Esophagus squamous epithelium (tissue), 5 donors: ENCODE measurements at places on chromosomes 16 and 17.

- no peak for DNase-seq
Observed at GRCh38 chr17:71229070-71229469, 891.8 kb upstream of the SOX9 start.

DNA sequence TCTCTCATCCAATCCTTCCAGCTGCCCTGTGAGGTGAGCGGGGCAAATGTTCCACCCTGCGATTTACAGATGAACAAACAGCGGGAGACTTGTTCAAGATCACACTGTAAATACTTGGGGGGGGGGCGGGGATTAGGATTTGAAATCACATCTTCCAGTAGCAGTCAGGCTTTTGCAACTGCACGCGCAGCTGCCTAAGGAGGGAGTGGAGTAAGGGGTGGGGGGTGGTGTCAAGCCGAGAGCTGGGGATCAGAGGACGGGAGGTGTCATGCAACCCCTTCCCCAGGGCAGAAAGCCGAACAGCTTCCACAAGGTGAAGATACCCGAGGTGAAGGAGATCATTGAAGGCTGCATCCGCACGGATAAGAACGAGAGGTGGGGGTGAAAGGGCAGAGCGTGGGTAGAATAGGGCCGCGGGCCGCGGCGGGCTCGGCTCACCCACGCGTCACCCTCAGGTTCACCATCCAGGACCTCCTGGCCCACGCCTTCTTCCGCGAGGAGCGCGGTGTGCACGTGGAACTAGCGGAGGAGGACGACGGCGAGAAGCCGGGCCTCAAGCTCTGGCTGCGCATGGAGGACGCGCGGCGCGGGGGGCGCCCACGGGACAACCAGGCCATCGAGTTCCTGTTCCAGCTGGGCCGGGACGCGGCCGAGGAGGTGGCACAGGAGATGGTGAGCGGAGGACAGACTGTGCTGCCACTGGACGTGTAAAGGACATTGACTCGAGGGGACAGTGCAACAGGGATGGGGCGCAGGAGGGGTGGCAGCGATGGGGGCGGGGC, 4.6 kb downstream of the WNK4 start:
- DNase-seq: no peak

DNA sequence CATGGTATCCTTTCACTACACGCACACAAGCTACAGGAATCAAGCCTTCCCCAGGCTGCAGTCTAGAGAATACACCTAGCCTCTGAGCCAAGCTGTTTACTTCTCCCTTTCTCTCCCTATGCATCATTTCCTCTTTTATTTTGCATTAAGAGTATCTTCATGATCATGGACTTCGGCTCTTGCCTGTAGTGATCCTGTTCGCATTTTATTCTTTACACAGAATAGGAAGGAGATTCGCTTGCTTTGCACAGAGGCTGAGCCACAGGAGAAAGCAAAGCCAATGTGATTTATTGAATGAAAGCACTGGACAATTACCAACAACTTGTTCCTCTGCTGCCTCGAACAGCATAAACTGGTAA, 172.7 kb downstream of the ANKFN1 start:
- DNase-seq: no peak

- DNase-seq: no peak
Observed at GRCh38 chr16:29814592-29814991, 1.4 kb upstream of the PAGR1 start.

DNA sequence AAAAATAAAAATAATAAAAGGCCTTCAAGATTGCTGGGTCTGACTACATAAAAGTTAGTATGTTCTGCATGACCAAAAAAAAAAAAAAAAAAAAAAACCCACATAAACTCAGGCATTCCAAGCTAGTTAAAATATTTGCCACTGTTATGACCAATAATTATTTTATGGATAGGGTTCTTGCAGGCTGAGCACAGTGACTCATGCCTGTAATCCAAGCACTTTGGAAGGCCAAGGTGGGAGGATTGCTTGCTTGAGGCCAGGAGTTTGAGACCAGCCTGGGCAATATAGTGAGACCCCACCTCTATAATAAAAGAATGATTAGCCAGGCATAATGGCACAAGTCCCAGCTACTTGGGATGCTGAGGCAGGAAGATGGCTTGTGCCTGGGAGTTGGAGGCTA, 8.1 kb downstream of the SCNN1B start:
- DNase-seq: no peak

GRCh38 chr17:82938873-82939620, 99.2 kb upstream of the ZNF750 start:
- DNase-seq: no peak

- no peak for DNase-seq
Observed at GRCh38 chr16:24939224-24939623, 75.9 kb downstream of the ARHGAP17 start.

DNA sequence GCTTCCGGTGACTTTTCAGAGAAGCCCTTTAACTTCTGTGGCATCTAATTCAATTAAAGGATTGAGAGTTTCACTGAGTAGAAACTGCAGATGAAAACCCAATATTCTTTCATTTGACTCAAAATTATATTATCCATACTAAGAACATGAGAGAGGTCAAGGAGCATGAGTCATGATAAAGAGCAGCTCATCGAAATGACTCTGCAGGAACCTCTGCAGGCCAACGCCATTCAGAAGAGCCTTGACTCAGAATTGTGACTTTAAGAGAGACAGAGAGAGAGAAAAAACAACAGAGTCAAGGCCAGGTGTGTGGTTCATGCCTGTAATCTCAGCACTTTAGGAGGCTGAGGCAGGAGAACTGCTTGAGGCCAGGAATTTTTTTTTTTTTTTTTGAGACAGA, 417.2 kb upstream of the XYLT1 start:
- no peak for DNase-seq

DNA sequence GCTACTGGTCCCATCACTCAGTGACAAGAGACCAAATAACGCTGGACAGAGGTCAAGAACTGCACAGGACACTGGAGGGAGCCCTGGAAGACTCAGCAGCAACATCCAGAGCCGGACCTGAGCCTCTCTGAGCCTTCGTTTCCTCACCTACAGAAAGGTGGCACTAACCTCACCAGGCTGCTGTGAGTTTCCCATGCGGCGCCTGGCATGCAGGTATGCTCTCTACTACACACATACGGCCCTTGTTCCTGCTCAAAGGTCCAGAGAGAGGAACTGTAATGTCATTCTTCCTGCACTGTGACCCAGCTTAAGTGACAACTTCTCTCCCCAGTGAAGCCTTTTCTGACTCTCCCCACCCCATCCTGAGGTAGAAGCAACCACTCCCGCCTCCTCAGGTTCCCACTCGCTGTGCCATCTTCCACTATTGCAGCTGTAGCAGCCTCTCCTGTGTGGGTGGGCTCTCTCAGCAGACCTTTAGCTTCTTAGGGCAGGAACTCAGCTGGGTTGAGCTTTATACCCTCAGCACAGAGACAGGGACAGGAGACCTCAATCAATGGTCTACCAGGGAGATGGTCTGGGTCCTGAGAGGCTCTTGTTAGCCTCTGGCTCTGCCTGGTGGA, 43.9 kb upstream of the SREBF1 start:
- no peak for DNase-seq

GRCh38 chr16:11896486-11897176, 19.1 kb downstream of the GSPT1 start:
- no peak for DNase-seq
